ENCODE measurements at places on chromosomes 7 and 10.

DNA sequence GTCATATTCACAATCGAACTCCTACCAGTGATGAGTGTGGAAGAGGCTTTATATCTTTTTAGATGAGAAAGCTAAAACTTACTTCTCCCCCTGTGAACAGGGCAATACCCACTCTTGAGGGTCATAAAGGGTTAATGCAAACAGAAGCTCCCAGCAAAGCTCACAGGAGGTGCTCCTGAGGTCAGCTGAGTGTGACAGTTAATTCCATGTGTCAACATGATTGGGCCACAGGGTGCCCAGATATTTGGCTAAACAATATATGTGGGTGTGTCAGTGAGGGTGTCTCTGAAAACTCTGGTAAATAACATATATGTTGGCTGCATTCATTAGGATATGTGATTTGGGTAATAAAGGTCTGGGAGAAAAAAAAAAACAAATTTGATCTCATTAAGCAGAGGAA lies 86.0 kb downstream of the HIP1 start:
- no peak for DNase-seq

DNA sequence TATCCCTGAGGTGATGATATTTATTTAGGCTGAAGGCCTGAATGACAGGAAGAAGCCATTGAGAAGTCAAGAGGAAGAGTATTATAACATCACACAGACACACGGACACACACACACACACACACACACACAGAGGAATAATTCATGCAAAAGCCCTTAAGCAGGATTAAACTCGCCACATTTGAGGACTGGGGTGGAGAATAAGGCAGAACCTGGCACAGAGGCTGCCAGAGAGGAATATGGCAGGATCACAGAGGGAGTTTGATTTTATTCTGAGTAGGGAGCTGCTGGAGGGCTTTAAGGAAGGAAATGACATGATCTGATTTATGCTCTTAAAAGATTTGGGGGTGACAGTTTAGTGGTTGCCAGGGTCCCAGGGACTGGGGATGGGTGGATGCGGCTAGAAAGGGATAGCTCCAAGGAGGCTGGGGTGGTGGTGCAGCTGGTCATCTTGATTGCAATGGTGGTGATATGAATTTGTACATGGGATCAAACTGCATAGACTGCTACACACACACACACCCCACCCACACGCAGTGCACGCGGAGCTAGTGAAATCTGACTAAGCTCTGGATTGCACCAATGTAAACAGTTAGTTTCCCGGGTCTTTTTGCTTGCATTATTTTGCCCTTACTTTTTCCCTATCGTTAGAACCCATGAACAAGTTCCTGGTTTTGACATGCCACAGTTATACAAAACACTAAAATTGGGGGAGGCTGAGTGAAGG lies 11.2 kb downstream of the SMURF1 start:
- DNase-seq = no peak

DNA sequence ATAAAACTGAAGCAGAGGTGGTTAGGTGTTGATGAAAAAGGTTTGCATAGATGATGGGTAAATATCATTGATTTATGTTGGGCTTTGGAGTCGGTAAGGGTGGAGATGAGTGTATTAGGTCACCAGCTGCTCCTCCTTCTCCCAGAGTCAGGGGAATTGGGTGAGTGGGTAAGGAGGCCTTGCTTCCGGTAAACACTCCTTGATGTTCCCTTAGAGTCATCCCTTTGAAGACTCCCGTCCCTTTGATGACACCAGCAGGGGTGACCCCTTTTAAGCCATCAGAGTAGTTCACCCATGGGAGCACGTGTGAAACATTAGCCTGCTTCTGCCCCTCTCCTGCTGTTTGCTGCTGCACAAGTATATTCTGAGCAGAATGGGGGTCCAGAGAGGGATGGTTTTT lies 92.2 kb upstream of the DKK1 start:
- DNase-seq = no peak

DNA sequence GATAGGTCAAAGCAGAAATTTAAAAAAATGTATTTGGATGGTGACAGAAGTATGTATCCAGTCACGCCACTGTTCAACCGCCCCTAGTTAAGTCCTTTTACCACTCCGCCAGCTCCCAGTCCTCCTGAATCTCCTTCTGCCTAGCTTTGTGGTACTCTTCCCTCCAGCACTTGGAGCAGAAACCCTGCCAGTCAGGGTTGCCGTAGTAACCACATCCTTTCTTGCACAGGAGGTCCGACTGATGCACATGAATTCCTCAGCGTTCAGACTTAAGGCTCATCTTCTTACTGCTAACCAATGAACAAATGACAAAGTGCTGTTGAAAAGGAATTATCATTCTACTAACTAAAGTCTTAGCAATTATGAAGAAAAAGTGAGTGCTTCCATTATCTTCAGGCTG lies 175.3 kb upstream of the KCTD7 start:
- DNase-seq = no peak

DNA sequence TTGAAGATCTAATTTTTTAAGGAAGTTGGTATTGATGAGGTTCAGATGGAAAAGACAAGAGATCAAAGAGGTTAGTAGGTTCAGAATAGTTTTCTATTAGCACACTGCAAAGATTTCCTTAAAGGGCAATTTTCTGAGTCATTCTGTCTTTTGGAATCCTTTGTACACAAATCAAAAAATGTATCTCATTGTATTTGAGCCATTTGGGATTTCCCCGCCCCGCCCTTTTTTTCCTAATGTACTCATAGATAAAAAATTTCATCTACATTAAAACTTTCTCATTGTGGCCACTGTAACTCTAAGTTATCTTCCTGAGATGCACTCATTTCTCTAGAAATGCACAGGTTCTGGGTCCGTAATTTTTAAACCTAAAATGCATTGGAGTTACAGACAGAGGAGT lies 12.1 kb downstream of the GIMAP6 start:
- DNase-seq = no peak

GRCh38 chr10:108574233-108574632 lies 1349.1 kb downstream of the XPNPEP1 start:
- no peak for DNase-seq

DNA sequence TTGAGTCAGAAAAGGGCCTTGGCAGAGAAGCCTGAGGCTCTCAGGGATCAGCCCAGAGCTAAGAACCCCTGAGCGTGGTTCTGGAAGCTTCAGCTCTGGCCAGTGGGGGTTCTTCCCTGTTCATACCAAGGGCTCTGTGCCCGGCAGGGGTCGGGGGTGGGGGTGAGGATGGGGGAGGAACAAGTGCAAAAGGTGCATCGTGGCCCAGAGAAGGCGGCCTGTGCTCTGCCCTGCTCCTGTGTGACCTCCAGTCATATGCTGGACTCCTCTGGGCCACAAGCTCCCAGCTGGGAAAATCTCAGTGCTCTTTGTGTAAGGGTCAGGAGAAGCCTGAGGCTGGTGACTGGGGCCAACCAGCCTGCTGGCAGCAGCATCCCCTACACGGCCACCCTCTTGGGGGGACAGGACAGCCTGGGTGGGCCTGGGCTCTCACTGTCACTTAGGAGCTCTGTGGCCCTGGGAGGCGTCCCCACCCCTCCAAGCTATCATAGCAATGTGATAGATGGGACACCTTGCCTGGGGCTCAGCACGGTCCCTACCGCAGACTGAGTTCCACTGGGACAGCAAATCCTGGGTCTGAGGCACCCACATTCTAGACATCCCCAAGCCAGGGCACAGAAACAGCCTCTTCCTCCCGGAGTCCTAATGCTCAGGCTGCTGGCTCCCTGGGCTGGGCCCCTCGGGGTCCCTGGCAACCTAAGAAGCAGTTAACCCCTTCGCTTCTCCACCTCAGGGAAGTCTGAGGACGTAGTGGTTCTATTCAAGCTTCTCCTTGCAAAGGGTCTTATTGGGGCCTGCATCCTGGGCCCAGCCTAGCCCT lies 2.5 kb downstream of the MMRN2 start:
- DNase-seq = no peak

DNA sequence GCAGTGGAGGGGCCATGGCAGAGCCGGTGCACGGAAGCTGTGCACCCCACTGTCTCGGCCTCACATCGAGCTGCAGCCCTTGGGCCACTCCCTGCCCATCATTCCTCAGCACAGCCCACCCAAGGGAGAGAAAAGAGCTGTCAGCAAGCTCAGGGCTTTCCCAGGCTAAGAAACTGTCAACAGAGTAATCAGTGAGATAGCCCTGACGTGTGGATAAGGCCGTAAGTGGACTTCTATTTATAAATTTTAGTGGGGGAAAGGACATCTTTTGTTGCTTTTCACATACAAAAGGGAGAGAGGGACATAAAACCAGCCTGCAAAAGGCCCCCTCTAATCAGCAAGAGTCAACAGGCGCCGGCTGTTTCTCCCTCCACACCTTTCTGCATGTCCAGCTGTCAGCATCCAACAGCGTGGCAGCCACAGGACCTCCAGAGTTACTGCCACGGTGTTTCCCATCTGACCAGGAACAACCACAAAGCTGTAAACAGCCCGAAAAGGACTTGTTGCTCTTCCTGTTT lies 56.8 kb upstream of the DDC start:
- no peak for DNase-seq

DNA sequence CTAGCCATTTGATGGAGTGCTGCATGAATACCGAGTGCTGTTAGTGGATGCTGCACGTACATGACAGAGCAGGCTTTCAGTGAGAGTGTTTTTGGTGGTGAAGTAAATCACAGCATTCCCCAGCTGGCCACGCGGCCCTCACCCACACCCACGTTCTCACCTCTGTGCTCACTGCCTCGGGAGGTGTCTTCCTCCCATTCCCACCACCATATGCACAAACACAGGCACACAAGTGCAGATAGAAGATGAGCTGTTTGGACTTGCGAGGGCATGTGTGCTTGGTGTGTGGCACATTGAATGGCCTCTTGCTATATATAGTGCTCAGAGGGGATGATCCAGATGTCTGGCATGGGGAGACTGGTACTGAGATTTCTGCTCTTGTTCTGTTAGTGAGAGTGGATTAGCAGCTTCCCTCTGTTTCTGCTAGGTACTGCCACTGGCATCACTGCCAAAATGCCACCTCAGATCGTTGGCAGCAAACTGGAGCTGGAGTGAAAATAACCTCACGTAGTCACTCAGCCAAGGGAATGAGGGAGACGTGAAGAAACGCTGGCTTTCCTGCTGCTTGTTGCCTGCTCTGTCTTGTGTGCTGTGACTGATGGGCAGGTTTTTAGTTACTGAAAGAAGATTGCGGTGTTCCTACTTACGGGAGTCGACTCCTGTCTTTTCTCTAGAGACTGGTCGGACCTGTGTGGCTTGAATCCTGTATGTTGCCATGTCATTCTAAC lies 19.1 kb downstream of the DNAJB6 start:
- no peak for DNase-seq

GRCh38 chr10:77104459-77104980 lies 533.1 kb downstream of the KCNMA1 start:
- DNase-seq = no peak

GRCh38 chr7:36614959-36615358 lies 109.3 kb downstream of the AOAH start:
- no peak for DNase-seq

- no peak for DNase-seq
Measured at GRCh38 chr10:50511492-50512213, 112.1 kb downstream of the SGMS1 start.

DNA sequence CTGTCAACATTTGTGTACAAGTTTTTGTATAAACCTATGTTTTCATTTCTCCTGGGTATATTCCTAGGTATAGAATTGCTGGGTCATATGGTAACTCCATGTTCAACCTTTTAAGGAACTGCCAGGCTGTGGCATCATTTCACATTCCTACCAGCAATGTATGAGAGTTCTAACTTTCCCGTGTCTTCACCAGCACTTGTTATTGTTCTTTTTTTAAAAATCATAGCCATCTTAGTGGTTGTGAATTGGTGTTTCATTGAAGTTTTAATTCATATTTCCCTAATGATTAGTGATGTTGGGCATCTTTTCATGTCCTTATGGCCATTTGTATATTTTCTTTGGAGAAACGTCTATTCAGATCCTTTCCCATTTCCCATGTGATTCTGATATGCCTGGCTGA lies 193.0 kb upstream of the PLXNA4 start:
- no peak for DNase-seq

DNA sequence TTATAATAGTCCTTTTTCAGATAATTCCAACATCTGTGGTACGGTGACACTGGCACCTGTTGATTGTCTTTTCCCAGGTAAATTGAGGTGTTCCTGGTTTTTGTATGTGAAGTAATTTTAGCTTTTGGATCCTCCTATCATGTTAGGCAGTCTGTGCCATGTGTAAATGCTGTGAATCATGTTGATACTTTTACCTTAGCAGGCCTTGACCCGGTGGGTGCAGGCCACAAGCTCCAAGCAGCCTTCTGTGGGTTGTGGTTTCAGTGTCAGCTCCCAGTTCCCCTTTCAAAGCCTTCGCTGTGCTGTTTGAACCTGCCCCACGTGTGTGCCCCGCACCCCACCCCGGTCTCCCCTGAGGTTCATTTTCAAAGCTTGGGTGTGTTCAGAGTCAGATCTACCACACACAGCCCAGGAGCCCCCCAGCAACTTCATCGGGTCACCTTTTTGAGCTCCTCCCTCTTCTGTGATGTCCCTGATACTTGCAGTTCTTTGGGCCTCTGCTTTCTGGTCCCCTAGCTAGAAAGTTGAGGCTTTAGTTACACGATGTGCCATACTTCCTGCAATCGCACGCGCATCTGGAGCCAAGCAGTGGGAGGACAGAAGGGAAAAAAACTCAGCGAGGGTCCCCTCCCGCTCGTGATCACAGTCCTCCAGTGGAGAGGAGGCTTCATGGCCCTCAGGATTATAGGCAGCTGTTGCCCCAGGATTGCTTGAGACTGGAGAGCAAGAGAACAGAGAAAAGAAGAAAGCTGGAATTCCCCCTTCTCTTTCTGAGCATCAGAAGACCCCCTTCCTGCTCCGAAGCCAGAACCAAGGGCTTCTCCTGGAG lies 8.7 kb upstream of the BHLHA15 start:
- peak; percentile 36 for DNase-seq

GRCh38 chr10:61478621-61479312 lies 25.6 kb upstream of the TMEM26 start:
- DNase-seq = no peak

DNA sequence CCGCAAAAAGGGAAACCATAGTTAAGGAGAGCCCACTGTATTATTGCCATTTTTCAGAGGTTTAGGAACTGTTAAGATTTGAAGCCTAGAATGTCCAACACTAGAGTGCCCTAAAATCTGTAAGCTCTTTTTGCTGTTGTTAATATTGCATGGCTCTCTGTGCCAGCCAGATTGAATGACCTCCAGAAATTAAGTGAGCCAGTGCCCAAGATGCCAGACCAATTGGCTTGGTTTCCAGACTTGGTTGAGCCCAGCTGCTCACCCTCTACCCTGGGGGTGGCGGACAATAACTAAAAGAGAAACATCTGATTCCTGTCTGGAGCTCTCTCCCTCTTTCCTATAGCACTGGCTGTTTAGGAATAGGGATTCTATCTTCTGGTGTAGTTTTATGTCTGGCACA lies 340.1 kb downstream of the PHF14 start:
- DNase-seq = no peak

Measured in activated CD4-positive, alpha-beta T cell treated with anti-CD3 and anti-CD28 coated beads for 1 hour (primary cell).